ENCODE measurements at places on chromosomes 13 and 19. TPM values are rescaled to one million over a fixed set of nuclear protein-coding genes. Genes with fewer than 3 reads are reported as not detected.

The KCNN4 gene
- total RNA-seq: 1.4 TPM

- DNase-seq: no peak
These were observed 2.0 kb downstream of the CAMSAP3 start for GRCh38 chr19:7597689-7598088.

DNA sequence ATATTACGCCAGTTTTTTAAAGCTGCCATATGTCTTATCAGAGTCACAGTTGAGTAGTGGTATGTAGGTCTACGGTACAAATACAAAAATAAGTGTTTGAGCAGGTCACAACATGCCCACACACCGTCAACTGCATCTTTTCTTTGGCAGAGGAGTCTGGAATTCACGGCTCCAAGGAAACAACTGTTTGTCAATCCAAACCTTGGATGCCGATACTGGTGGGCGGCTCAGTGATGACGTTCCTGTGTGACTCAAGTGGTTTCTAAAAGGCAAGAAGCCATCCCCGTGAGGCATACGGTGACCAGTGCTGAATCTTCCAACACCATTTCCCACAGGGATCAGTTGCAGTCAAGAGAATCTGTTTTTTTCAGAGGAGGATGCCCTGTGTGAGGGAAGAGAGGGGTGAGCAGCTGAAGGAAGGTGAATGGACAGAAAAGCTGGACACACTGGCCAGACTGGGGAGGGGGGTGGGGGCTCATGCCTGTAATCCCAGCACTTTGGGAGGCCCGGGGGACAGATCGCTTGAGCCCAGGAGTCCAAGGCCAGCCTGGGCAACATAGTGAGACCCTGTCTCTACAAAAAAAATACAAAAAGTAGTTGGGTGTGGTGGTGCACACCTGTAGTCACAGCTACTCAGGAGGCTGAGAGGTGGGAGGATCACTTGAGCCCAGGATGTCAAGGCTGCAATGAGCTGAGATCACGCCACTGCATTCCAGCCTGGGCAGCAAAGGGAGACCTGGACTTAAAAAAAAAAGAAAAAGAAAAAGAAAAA, 22.8 kb upstream of the CEBPG start:
- no peak for DNase-seq

- DNase-seq: peak; percentile 62
These were observed 3.3 kb upstream of the ATP1A3 start for GRCh38 chr19:41997121-41997850.

GRCh38 chr19:55255618-55256423, 3.0 kb downstream of the PPP6R1 start:
- DNase-seq: peak; percentile 64
